Peyer's patch (tissue), 4 donors: ENCODE measurements at places on chromosomes 1 and 21. TPM values are rescaled to one million over a fixed set of nuclear protein-coding genes. Genes with fewer than 3 reads are reported as not detected.
A peak's percentile ranks its signal among the peaks of the same experiment; 100 is the strongest.

The SUCO gene
- total RNA-seq: 27.7 TPM

The ZBTB8A gene
- 4.6 TPM for total RNA-seq

The COL6A2 gene
- 59.9 TPM for total RNA-seq

The ELF3 gene
- 497 TPM for total RNA-seq

The SLAMF9 gene
- not detected for total RNA-seq

The TMPRSS3 gene
- not detected for total RNA-seq

The KCNH1 gene
- total RNA-seq: 1.9 TPM

The FAM229A gene
- 44.5 TPM for total RNA-seq

The PRR9 gene
- not detected for total RNA-seq

DNA sequence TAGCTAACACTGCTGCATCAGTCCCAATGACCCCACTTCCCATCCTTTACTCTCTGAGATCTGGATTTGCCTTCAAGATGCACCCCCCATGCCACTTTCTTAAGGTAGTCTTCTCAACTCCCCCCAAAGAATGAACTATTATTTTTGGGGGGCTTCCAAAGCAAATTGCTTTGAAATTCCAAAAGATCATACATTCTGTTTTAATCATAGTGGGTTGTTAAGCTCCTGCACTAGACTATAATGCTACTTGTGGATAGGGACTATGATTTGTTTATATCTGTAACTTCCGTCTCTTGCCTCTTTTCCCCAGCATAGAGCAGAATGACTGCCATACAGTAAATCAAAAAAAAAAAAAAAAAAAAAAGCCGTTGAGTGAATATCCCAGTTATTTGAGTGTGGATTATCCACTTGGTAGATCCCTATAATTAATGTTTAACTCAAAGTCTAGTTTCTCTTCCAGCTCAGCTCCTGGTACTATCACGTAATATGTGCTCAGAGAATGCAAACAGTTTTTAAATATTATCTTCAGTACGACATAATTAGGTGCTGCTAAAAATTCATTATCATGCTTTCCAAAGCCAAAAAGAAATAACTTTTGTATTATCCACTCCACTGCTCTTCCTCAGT lies 26.9 kb downstream of the KIRREL1 start:
- no peak for DNase-seq
- no peaks in the 10 kb centered on the region for H3K27me3 ChIP-seq
- no peak overlapping the region for H3K4me3 ChIP-seq
- H3K27ac ChIP-seq: peak overlapping the region; percentile 84
- no peaks in the 10 kb centered on the region for H3K36me3 ChIP-seq

DNA sequence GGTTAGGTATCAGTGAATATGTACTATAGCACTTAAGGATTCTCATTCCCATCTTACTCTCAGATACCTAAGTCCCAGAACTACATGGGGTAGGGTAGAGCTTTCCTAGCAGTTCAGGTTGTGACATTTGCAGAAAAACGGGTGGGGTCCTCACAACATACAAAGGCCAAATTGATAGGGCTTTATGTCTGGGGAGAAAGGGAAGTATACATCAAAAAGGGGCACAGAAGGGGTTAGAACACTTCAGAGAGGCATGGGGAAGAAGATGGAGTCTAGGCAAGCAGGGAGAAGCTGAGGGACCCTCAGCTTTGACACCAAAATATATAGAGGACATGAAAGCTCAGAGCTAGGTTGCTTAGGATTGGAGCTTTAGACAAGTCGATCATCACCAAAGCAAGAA lies 3.6 kb downstream of the UROD start:
- H3K27me3 ChIP-seq: no peaks in the 10 kb centered on the region
- no peaks in the 10 kb centered on the region for H3K4me1 ChIP-seq
- no peak overlapping the region for H3K27ac ChIP-seq

GRCh38 chr1:25991937-25992688 lies 5.8 kb downstream of the PAFAH2 start:
- DNase-seq: no peak
- no peak overlapping the region for H3K27ac ChIP-seq
- no peak overlapping the region for H3K4me3 ChIP-seq
- no peaks in the 10 kb centered on the region for H3K27me3 ChIP-seq
- peaks cover 32% of the 10 kb centered on the region for H3K36me3 ChIP-seq

DNA sequence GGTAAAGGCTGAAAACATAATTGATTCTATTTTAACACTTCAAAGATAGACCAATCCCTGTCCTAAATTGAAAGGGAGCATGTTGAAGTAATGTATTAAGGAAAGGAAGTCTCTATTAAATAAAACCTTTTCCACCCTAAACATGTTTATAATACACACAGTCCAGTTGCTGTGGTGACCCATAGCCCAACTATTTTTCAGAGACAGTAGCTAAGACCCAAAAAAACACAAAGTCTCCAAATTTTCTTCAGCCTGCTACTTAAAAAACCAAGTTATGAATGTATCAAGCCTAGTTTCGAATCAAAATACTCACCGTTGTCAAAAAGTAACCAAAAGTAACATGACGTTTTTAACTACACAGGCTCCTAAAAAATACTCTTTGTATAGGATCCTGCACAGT lies 1.6 kb downstream of the ELK4 start:
- H3K4me1 ChIP-seq: peaks cover 13% of the 10 kb centered on the region
- H3K4me3 ChIP-seq: peak overlapping the region; percentile 74
- H3K27ac ChIP-seq: peak overlapping the region; percentile 97
- H3K36me3 ChIP-seq: no peaks in the 10 kb centered on the region
- H3K27me3 ChIP-seq: no peaks in the 10 kb centered on the region
- DNase-seq: no peak

- H3K27me3 ChIP-seq: no peaks in the 10 kb centered on the region
- no peaks in the 10 kb centered on the region for H3K4me1 ChIP-seq
- H3K36me3 ChIP-seq: no peaks in the 10 kb centered on the region
- DNase-seq: no peak
Measured at GRCh38 chr1:3420218-3420951, 34.1 kb upstream of the ARHGEF16 start.

DNA sequence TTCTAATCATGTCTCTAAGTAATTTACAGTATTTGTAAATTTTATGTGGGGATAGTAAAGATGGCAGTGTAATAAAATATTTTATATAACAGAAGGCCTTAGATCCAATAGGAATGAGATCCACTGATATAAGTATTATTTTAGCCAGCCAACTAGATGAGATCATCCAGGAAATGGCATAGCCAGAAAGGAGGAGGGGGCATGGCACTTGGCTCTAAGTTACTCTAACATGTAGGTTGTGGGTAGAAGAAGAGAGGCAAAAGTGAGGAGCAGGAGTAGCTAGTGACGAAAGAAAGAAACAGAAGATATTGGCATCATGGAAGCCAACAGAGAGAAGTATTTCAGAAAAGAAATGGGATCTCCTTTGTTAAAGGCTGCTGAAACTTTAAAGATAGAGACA lies 426.1 kb downstream of the PTPRC start:
- no peaks in the 10 kb centered on the region for H3K27me3 ChIP-seq
- DNase-seq: no peak
- H3K36me3 ChIP-seq: no peaks in the 10 kb centered on the region
- no peak overlapping the region for H3K4me3 ChIP-seq
- H3K27ac ChIP-seq: no peak overlapping the region

GRCh38 chr1:65253800-65254319 lies 55.5 kb upstream of the DNAJC6 start:
- no peaks in the 10 kb centered on the region for H3K4me1 ChIP-seq
- DNase-seq: no peak
- no peak overlapping the region for H3K27ac ChIP-seq

DNA sequence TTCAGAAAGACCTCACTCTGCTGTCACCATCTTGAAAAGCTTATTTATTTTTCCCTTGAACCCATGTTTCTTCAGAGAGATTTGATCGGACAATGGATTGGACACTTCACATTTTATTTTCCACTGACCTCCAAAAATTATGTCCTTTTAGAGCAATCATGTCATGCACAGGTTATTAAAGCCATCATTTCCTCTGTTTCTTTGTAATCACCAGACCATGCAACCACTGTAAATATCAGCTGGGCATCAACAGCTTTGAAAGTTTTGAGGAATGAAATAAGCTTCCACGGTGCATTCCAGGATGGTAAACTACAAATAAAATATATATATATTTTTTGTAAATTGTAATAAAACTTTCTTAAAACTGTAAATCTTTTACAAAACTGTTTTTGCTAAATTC lies 144.1 kb upstream of the ADAMTS5 start:
- no peak for DNase-seq
- no peak overlapping the region for H3K4me3 ChIP-seq
- H3K4me1 ChIP-seq: no peaks in the 10 kb centered on the region
- H3K27me3 ChIP-seq: no peaks in the 10 kb centered on the region
- H3K36me3 ChIP-seq: no peaks in the 10 kb centered on the region
